ENCODE measurements at places on chromosomes 3 and 15.
A peak's percentile ranks its signal among the peaks of the same experiment; 100 is the strongest.

DNA sequence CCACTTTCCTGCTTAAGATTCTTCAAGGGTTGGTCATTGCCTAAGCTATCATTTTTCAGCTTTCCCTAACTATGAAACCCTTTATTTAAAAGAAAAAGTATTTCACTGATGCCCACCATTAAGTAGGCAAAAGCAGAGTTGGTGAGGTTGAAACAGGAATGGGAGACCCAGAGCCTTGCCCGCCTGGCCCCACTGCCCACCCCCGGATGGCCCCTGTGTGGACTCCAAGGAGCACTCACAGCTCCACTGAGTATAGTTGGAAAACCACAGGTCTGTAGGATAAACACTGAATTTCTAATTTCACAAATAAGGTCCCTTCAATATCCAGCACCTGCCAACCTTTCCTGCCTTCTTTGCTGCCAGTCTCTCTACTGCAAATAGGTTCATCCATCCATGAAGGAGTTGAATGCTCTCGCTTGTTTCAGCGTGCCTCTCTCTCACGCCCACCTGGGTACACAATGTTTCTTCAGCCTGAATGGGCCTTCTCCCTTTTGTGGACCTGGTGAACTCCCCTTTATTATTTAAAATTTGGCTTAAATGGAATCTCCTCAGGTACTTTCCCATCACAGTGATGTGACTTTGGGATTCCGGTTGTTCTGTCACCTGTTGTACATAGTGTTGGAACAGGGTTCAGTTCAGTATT lies 8.7 kb upstream of the ACAP2 start:
- DNase-seq: no peak

GRCh38 chr3:186551387-186551786 lies 7.2 kb upstream of the CRYGS start:
- DNase-seq: no peak

DNA sequence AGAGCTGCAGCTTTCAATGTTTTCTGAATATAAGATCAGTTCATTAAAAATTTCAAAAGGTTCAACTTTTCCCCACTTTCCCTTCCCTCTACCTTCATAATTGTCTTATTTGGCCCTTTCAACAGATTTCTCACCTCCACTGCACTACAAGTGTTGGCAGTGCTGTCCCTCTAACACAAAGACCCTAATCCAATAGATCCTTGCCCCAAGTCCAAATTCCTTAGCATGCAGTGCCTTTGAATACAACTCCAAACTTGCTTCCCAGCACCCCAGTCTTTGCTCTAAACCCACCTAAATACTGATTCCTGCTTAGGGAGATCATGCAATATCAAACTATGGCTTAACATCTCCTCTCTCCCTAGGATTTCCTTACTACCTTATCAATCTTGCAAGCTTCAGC lies 43.9 kb downstream of the TJP1 start:
- DNase-seq: no peak

DNA sequence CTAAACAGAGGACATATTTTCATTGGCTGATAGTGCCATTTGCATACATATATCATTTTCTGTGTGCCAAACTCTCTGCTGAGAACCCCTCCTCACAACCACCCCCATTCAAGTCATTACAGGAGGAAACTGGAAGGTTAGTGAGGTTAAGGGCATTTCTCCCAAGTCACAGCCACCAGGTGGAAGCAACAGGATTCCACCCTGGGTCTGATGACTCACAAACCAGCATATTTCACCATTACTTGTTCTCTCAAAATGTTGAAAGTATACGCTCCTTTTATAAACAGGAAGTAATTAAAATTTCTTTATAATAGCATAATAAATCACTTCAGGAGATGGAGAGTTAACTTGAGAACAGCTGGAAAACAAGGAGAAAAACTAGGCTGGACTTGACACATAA lies 398.6 kb upstream of the WNT5A start:
- DNase-seq: no peak

GRCh38 chr3:120450600-120451271 lies at the start of gene FSTL1:
Gene FSTL1, minus strand, starts transcription at chr3:120450992. Its CDS starts 246 bp downstream, at chr3:120450746.
- no peak for DNase-seq

DNA sequence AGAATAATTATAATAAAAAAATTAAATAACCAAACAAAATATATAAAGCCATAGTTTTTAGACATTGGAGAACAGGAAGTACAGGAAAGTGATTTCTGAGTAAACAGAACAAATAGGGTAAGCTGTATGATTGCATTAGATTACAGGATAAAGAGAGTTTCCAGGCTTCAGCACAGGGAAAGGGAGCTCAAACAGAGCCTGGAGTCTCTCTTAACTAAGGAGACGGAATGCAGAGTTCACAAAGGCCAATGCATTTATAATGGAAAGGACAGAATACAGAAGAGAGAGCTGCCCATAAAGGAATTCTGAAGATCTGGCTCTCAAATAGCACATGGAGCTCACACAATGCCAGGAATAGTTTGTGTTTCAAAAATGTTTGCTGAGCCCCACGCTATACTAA lies 42.0 kb upstream of the OTOL1 start:
- no peak for DNase-seq

DNA sequence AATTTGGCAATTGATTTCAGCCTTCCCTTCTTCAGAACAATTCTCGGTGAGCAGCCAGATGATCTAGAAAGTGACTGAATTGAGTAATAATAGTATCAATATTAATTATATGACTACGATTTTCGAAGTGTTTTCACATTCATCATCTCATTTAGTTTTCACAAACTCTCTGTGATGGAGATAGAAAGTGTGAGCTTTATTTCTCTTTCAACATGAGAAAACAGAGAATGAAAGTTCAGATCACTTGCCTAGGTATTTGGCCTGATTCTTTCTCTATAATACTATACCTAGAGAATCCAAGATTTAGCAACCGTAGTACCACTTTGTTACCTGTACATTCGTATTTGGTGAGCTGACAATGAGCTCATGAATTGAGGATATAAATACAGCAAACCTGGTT lies 739.2 kb upstream of the NR2F2 start:
- no peak for DNase-seq

DNA sequence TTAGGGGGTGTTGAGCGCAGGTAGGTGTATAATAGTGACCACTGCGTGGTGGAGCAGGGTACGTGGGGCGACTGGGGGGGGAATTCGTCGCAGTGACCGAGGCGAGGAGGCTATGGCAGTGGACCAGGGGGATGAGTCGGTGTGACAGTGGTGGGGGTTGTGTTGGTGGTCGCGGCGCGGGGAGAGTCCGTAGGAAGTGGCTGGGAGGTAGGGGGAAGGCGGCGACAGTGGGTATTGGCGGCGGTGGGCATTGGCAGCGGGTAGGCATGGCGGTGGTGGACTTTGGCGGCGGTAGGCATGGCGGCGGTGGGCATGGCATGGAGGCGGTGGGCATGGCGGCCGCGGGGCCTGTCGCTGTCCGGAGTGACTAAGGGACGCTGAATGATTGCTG lies 739 bp downstream of the SNRPN start:
- DNase-seq: peak; percentile 2

DNA sequence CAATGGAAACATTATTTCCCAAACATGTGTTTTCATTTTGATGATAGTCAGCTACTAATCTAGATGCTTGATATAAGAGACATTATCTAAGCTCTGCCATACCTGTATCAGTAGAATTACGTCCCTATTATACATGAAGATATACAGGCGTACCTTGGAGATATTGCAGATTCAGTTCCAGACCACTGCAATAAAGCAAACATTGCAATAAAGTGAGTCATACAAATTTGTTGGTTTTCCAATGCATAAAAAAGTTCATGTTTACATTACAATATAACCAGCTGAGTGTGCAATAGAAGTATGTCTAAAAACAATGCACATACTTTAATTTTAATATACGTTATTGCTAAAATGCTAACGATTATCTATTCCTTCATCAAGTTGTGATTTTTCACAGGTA lies 236.0 kb upstream of the ZNF717 start:
- DNase-seq: no peak

DNA sequence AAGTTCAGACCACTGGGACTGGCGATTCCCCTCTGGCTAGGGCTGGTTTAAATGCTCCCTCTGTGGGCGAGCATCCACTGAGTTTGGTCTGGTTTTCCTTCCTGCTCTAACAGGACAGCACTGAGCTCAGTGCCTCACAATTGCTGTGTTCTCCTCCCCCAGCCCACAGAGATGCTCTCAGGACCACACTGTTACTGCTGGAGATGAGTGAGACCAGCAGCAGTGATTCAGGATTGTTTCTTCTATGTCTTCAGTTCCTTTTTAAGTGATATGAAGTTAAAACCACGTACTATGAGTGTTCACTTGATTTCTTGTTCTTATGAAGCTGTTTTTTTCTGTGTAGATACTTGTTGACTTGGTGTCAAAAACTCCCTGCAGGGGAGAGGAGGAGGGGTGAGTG lies 180.4 kb upstream of the COL8A1 start:
- no peak for DNase-seq

- DNase-seq: no peak
Measured at GRCh38 chr15:93179700-93180102, 90.7 kb upstream of the RGMA start.

DNA sequence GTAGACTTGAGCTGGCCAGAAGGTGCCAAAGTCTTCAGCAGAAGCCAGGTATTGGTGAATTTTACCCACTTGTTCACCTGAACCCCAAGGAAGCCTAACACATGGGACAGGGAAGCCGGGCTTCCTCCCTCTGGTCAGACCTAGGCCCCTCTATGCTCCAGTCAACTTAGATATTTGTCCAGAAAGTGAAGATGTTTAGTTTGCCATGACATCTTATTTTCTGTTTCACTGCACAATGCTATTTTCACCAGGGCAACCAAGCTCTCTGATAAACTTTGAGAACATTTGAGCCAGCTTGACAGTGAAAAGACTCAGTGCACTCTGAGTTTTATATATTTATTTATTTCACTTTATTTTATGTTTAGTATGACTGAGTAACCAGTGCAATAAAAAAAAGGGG lies 71.0 kb downstream of the SOX14 start:
- DNase-seq: no peak

DNA sequence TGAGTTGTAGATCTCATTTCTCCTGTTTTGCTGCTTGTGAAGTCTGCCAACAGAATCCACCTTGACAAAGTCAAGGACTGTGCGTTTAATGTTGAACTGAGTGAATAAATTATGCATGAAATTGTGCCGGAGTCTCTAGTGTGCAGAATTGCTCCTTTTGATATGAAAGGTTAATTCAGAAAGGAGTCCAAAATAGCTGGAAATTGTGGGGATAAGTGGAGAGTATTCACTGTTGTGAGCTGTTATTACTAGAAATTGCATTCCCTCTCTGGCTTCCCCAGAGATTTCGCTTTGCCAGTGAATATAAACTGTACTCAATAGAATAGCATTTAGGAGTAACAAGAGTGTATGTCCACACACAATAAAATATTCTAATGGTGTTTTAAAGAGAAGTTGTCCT lies 43.1 kb downstream of the SAMMSON start:
- DNase-seq: no peak

- DNase-seq: no peak
Measured at GRCh38 chr3:48432411-48433371, 2.8 kb upstream of the PLXNB1 start.

GRCh38 chr3:197487911-197488391 lies 67.8 kb downstream of the BDH1 start:
- DNase-seq: no peak

DNA sequence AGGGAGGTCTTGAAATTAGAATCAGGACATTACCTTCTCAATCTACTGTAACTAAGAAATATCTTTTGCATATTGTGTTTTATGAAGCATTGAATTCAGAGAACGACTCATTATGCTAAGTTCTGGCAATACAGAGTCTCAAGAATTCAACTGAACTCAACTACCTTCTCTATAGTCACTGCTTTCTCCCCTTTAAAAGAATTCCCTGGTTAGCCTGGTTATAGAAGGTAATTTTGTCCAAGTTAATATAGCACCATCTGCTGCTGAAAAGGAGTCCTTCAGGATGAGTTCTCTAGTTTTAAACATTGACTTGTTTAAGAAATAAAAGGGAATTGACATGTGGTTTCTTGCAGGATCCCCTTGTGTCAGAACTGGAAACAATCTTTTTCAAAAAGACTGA lies 60.2 kb downstream of the IL16 start:
- DNase-seq: no peak

GRCh38 chr15:89187986-89188514 lies 33.3 kb downstream of the RLBP1 start:
- no peak for DNase-seq

- no peak for DNase-seq
Measured at GRCh38 chr3:194082743-194083636, 53.0 kb upstream of the HES1 start.

DNA sequence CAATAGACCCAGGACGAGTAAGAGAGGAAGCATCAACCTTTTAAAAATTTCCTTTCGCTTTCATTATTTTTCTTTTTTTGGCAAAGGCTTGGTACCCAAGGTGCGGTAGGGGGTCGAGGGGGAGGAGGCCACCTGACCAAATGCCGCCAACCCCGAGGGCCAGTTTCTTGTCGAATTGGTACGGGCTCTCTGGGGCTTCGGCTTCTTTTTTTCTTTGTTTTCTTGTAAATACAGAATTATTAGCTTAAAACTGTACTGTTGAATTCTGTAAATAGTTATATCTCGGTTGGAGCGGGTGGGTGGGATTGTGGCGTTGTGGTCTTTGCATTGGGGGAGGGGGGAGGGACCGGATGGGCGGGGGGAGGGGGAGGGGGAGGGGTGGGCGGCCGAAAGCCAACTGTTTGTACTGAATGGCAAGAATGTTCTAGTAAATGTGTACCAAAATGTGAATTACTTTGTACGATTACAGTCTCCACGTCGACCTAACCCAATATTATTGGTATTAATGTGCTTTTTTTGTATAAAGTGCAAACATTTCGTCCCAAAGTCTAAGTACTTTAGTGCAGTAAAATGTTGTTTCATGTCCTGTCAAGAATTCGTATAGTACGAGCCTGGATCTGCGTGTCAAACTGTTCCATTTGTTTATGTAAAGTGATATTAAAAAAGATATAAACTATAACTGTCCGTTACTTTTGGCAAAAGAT lies 4.7 kb downstream of the ZIC1 start:
- no peak for DNase-seq

DNA sequence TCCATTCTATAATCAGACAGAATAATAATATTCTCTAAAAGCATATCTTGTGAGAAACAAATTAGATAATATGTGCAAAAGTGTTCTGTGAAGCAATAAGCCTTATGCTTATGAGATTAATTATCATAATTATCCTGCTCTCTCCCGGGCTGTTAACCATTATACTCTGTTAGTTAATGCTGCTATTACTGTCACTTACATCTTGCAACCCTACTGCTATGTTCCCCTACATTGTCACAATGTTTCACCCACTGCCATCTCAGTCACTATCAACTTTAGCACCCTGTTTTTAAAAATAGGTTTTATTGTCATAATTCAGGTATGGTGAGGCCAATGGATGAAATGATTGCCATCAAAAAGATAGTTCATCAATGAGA lies 15.2 kb upstream of the KLHL24 start:
- DNase-seq: no peak

All from stimulated activated CD4-positive, alpha-beta T cell treated with anti-CD3 and anti-CD28 coated beads, Interleukin-1b, Interleukin-23, amount 100 ng/mL, for 4 hours (primary cell).